ENCODE measurements at places on chromosomes 6 and 20.
A peak's percentile ranks its signal among the peaks of the same experiment; 100 is the strongest.

GRCh38 chr6:12844284-12845223 lies 128.0 kb downstream of the PHACTR1 start:
- peak; percentile 17 for DNase-seq

DNA sequence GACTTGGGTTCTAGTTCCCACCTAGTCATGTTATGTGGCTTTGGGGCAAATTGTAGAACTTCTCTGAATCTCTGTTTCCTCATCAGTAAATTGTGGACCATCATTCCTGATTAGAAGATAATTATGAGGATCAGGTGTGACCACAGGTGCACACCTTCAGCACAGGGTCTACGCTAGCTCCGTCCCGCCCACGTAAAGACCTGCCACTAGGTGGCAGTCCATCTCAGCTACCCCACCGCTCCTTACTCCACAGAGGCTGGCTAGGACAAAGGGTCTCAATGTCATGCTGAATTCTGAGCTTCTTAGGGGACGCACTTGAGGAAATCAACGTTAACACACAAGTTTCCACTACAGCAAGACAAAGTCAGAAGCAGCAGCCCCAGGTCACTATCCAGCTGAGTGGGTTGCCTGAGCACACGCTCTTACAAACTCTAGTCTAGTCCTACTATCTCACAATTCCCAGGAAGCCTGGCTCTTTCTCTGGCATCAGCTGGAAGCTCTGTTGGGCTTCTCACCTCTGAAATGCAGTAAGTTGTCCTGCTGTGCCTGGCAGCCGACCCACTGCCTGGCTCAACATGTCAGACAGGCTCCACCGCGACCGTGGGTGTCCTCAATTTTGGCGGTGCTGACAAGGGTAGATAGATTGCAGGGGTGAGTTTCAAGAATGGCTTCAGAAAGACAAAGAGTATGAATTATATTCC lies 2.0 kb upstream of the PLCG1 start:
- DNase-seq, result peak; percentile 30

- DNase-seq, result peak; percentile 31
Measured at GRCh38 chr20:1302685-1303541, 26.0 kb downstream of the SDCBP2 start.

GRCh38 chr20:44208770-44209169 lies 1.8 kb downstream of the OSER1 start:
- DNase-seq, result peak; percentile 49

GRCh38 chr6:160305926-160306713 lies 42.1 kb upstream of the SLC22A3 start:
- DNase-seq, result no peak

DNA sequence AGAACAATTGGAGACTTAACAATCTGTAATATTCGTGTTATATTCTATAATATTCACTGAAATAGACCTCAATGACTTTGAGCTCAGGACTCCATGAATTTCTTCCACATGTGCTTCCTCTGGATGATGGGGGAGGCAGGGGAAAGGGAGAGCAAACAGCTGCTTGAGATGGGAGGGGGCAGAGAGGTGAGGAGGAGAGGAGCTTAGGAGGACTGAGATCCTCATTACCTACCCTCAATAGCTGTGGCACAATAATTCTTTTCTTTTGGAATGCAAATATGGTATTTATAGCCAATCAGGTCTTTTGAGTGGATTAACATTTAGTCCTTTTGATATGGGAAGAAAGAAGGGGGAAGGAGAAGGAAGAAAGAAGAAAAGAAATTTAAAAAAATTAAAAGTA lies 64.1 kb upstream of the ZNF217 start:
- DNase-seq, result no peak
